Nucleus accumbens (tissue), 56 donors: ENCODE measurements at places on chromosomes 4 and X.

- no peak for DNase-seq
Observed at GRCh38 chr4:146004730-146005129, 66.1 kb upstream of the ZNF827 start.

- DNase-seq, result no peak
Observed at GRCh38 chr4:112938461-112939058, 110.9 kb upstream of the ANK2 start.

GRCh38 chr4:113077575-113077974, 28.1 kb downstream of the ANK2 start:
- peak; percentile 21 for DNase-seq

DNA sequence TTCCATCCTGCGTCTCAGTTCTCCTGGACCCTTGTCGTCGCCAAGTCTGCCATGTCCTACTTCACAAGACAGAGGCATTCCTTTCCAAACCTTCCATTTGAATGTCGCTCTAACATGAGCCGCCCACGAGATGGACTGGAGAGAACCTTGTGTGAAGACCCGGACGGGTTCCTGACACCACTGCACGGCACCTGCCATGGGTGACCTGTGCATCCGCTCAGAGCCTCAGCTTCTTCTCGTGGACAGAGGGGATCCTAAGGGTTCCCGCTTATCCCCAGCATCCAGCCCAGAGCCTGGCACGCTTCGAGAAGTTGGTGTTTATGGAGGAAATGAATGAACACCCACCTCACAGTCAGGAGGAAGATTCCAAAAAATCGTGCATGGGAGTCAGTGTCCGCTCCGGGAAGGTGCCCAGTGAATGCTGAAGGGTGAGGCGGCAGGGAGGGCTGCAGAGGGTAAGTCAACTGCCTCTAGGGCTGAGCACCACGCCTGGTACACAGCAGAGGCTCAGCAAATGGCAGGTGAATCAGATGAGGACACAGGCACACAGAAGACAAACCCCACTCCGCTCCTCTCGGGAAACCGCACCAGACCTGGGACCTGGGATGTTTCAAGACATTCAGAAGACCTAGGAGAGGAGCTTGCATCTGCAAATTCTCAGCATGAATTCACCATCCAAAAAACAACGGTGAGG, 52.6 kb downstream of the WFS1 start:
- DNase-seq, result no peak

DNA sequence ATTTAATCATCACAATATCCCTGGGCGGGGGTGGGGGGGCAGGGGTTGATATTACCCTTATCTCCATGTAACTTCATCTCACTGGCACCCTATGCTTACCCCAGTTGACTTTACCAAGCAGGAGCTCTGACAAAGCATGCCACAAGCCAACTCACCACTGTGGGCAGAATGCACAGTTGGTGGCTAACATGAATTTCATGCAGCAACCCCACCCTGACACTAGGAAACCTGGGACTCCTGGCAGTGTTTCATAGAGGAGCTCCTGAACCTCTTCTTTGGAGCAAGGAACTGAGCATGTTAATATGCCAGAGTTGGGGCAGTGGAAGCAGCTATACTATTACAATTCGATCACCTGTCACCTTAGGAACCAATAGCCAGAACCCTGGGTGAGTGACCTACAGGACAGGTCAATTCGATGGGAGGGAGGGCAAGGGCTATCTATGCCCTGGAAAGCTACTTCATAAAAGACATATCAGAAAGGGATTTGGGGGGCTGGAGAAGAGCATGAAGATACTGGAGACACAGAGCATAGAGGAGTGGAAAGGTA, 97.2 kb upstream of the ACSL4 start:
- DNase-seq, result no peak

- DNase-seq, result no peak
Observed at GRCh38 chrX:23908219-23909004, 606 bp downstream of the CXorf58 start.

DNA sequence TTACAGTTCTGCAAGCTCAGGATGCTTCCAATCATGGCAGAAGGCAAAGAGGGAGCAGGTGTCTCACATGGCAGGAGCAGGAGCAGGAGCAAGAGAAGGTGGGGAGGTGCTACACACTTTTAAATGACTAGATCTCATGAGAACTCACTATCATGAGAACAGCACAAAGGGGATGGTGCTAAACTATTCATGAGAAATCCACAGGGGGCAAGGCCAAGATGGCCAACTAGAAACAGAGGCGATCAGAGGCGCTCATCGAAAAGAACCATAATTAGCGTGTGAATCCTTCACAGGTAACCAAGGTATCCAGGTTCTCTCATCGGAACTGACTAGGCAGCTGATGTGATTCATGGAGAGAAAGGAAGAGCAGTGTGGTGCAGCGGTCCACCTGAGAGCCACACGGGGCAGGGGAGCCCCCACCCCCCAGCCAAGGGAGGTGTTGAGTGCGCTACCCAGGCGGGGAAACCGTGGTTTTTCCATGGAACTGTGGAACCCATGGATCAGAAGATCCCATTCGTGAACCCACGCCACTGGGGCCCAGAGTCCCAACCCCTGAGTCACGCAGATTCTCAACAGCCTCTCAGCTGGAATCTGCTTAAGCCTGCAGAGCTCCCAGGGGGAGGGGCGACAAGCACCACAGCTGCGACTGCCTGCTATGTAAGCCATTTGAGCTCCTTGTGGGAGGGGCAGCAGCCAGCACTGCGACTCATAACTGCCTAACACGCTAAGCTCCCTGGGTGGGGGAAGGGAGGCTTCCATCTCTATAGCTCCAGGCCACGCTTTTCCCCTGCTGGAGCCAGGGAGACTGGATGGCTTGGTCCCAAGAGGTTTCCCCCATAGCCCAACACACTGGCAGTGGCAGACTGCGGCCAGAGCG, 46.7 kb downstream of the FGF16 start:
- DNase-seq, result no peak

DNA sequence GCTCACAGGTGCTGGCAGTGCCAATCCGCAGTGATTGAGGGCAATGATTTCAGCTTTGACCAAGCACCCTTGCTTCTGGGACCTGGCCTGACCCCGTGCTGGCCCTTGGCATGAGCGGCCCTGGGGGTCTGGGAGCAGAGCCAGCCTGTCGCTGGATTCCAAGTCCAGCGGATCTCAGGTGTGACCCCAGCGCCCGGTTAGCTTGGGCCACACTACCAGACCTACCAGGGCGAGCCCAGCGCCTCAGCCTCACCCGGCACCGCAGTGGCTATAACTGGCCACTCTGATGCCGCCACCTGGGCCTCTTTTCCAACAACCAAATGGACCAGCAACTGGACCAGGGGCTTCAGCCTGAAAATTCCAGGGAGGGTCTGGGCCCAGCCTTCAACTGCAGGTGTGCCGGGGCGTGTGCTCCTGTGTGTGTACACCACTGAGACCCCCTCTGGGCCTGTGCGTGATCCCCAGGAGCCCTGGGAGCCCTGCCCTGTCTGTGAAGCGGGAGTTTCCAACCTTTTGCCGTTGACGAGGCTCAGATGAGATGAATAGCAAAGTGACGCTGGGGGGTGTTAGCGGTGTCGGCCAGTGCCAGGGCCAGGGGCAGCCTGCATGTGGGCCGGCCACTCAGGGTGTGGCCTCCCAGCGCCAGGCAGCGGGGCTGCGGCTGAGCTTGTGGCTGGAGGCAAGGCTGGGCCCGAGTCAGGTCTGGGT, 658 bp downstream of the SH3TC1 start:
- DNase-seq, result no peak

GRCh38 chrX:17923546-17923945, 62.4 kb upstream of the RAI2 start:
- no peak for DNase-seq

DNA sequence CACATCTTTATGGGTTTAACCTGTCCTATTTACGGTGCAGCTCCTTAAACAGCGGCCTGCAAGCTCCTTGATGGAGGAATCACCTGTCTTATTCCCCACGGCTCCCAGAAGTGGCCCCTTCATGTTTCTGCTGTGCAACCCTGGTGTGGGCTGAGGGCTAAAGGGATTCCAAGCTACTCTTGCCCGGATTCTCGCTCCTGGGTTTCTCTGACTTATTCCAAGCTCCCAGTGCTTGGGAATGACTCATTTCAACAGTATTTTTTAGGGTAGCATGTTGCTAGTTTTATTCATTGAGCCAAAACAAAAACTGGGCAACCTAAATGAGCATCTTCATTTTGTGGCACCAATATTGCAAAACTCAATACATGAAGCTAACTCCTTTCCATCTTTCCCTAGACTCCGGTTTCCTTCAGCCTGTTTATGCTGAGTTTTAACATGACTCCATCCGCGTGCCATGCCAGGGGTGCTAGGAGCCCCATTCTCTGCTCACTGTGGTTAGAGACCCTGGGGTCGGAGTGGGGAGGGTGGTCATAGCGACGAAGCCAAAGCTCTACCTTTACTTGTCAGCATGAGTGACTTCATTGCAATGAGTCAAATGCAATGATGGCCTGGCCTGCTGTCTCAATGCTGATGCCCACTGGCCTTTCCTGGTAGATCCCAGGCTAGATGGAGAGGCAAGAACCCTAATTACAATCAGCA, 349.7 kb downstream of the NR3C2 start:
- no peak for DNase-seq

GRCh38 chrX:44951572-44952067, 78.6 kb downstream of the KDM6A start:
- DNase-seq, result no peak

- no peak for DNase-seq
Observed at GRCh38 chrX:9278475-9279233, 186.2 kb upstream of the TBL1X start.

DNA sequence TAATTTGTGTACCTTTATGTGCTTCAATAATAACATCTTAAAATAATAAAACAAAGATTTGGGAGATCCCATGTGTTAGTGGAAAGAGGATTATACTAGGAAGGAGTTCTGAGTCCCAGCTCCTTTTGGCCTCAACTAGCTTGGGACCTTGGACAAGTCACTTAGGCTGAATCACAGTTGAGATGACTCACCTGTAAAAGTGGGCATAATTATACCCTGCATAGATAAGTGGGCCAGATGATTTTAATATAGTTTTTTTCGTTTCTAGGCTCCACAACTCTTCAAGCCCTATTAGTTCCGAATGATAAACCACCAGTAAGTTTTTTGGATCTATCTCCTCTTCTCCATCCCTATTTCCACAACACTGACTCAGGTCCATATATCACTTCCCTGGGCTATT, 131.8 kb downstream of the ENOX2 start:
- no peak for DNase-seq

- DNase-seq, result no peak
Observed at GRCh38 chrX:110000847-110001713, 1.8 kb upstream of the TMEM164 start.

DNA sequence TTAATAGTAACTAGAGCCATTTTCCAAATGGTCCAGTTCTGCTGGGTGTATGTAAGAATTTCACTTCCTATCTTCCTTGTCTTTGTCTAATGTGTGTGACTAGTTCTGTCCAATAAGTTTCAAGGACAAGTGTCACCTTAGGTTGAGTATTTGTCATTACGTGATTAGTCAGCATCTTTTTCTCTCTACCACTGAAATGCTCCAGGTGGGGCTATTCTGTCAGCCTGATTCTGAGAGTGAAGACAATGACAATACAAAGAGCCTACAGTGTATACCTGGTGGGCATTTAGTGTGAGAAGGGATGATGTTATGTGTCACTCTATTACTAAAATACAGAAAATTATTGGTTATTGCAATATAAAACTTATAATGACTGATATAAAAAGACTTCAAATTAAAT, 876.3 kb downstream of the C4orf33 start:
- no peak for DNase-seq

- DNase-seq, result no peak
Observed at GRCh38 chr4:113147498-113148111, 98.2 kb downstream of the ANK2 start.

GRCh38 chr4:179372746-179373145, 1930.5 kb upstream of the AGA start:
- DNase-seq, result no peak

GRCh38 chrX:30816079-30816478, 73.0 kb downstream of the TAB3 start:
- no peak for DNase-seq

DNA sequence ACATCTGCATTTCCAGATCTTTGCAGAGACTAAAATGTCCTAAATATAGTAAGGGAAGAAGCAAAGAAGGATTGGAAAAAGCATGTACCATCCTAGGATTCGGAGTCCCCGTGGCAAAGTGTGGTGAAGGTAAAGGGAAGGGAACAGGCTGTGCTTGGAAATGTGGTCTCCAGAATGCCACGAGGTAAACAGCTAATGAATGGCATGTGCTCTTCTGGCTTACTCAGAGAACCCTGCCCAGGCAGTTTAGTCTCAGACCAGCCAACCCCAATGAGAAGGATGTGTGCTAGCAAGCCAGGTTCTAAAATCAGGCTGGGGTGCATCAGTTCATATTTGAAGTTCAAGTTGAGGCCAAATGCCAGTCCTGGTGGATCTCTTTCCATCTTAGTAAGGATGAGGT, 113.1 kb downstream of the RS1 start:
- DNase-seq, result no peak

GRCh38 chr4:72864898-72865297, 204.6 kb downstream of the COX18 start:
- no peak for DNase-seq

- peak; percentile 38 for DNase-seq
Observed at GRCh38 chr4:36332023-36332781, 50.8 kb downstream of the DTHD1 start.

GRCh38 chr4:92304121-92304520, 355 bp downstream of the GRID2 start:
- DNase-seq, result peak; percentile 38

DNA sequence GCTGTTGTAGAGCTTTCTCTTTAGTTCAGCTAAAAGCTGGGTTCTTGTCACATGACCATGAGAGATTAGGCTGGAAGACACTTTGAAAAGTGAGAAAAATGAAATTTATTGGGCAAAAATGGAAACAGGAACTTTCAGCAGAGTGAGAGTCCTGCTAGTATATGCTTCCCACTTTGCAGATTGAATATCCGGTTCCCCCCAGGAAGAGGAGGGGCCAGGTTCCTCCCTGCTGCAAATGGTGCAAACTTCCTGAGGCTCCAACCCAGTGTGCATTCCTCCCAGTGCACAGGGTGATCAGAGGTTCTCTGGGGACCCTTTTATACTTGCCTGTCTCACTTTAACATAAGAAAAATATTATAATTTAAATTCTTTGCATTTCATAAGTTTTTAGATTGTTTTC, 119.9 kb upstream of the SPIN4 start:
- no peak for DNase-seq

DNA sequence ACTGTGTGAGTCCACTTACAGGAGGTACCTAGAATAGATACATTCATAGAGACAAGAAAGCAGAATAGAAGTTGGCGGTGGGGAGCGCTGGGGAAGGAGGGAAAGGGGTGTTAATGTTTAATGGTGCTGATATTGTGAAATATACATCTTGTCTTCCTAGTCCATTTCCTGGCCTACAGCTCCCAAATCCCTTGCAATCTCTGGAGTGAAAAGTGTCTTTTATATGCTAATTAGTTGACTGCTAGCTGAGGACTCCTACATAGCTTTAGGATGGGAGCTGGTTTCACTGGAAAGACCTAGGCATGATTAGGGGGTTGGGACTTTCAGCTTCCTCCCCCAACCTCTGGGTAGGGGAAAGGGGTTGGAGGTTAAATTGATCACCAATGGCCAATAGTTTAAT, 36.0 kb downstream of the FUNDC1 start:
- DNase-seq, result no peak

- no peak for DNase-seq
Observed at GRCh38 chr4:66558651-66559050, 888.4 kb upstream of the EPHA5 start.

- no peak for DNase-seq
Observed at GRCh38 chr4:176549161-176549865, 229.5 kb downstream of the SPCS3 start.
